ENCODE measurements at places on chromosomes 7 and 10.

- DNase-seq = no peak
Observed at GRCh38 chr7:131670406-131670805, 114.0 kb upstream of the PODXL start.

GRCh38 chr7:40015790-40016296 lies 65.8 kb downstream of the CDK13 start:
- DNase-seq = no peak

DNA sequence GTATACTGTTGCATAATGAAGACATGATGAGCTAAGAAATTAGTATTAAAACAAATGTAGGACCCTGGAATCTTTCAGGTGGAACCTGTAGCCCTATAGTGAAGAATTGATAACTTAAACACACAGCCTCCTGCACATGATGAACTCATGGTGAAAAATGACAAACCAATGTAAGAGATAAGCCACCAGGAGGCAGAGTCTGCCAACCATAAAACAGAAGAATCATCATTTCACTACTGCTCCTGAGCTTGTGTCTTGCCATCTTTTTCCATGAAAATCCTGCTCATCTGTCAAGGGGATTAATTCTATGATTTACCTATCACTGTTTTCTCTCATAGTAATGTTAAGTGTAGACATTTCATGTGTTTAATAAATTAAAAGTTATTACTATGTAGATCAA lies 363.9 kb downstream of the MALRD1 start:
- DNase-seq = no peak

DNA sequence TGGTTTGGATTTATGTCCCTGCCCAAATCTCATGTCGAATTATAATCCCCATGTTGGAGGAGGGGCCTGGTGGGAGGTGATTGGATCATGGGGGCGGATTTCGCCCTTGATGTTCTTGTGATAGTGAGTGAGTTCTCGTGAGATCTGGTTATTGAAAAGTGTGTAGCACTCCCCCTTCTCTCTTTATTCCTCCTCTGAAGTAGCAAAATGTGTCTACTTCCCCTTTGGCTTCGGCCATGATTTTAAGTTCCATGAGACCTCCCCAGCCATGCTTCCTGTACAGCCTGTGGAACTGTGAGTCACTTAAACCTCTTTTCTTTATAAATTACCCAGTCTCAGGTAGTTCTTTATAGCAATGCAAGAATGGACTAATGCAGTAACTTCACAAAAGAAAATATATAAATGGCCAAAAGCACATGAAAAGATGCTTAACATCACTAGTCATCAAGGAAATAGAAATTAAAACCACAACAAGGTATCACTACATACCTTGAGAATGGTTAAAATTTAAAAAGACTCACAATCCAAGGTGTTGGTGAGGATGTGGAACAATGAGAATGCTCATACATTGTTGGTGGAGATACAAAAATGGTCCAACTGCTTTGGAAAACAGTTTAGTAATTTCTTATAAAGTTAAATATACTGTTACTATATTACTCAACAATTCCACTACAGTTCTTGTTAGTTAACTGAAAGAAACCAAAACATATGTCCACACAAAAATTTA lies 218.7 kb downstream of the SNX10 start:
- no peak for DNase-seq

DNA sequence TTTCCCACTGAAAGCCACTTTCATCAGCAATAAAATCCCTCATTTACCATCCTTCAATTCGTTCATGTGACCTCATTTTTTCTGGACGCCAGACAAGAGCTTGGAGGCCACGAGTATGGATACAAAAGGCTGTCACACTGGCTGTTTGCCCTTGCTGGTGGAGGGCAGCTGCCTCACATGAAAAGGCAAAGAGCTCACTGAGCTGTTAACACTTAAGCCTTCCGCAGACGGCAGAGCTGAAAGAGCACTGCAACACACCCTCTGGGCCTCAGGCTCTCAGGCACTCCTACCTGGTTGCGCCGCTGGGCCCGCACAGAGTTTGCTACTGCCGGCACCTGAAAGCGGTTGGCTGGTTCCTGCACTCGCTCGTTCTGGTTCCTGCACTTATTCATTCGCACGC lies 193.5 kb downstream of the CFTR start:
- no peak for DNase-seq

DNA sequence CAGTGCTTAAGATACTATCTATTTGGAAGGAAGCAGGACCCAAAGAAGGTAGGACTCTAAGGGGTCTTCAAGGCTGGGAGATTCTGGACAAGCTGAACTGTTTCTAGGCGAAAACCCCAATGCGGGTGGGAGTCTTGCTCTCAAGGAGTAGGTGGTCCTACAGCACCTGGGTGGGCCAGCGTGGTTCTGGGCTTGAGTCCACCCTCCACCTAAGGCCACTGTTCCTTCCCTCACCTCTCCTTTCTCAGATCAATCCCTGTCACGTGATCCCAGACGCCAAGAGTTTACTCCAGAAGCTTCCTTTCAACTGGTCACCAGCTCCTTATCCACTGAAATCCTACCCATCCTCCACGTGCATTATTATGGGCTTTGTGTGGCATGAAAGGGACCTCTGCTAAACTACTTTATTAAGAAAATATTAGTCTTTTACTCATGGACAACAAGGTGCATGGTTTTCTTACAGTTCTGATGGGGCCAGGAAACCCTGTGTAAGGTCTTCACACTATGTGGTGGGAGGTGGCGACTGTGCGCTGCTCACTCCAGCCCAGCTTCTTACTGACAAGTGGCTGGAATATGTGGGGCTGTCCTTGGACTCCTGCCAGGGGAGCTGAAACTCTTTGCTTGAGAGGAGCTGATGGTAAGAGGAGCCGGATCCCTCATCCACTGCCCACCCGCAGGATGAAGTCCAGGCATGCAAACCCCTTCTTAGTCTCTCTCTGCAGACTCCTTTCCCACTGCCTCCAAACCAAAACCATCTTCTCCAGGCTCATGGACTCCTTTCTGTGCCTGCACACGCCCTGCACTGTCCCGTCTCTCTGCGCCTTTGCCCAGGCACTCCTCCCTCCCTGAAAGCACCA lies 1.6 kb downstream of the ZNF746 start:
- no peak for DNase-seq

- no peak for DNase-seq
Observed at GRCh38 chr7:544338-545221, 24.9 kb upstream of the PDGFA start.

- DNase-seq = no peak
Observed at GRCh38 chr7:92557249-92557648, 28.7 kb downstream of the RBM48 start.

DNA sequence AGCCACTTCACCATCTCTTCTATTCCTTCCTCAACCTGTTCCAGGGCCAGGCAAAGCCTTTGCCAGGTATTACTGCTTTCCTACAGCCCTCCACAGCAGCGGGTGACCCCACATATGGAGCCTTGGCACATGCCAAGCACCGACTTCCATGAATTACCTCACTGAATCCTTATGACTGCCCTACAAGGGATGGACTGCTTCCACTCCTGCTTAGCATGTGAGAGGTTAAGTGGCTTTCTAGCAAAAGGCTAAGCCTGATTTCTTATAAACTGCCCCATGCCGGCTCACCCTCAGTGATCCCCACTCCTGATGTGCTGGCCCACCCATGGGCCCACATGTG lies 44.0 kb upstream of the PDLIM1 start:
- DNase-seq = no peak

- DNase-seq = no peak
Observed at GRCh38 chr10:30755441-30755953, 125.9 kb upstream of the LYZL2 start.

GRCh38 chr7:94973844-94974243 lies 66.5 kb downstream of the PPP1R9A start:
- DNase-seq = no peak

DNA sequence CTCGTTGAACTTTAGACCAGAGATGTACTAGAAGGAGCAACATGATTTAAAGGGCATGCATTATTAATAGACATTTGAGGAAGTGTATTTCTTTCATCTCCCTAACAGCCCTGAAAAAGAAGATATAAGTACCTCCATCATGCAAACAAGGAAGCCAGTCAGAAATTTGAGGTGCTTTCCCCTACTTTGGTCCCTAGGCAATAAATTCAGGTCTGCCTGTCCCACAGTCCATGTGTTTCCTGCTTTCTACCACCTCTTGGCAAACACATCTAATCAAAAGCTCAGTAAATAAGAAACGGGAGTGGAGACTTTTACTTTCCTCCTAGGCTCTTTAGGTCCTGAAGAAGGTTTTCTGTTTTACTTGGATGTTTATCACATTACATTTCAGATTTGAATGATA lies 5.2 kb upstream of the SEMA3C start:
- no peak for DNase-seq

- no peak for DNase-seq
Observed at GRCh38 chr7:149770728-149771636, 2.4 kb downstream of the ZNF467 start.

DNA sequence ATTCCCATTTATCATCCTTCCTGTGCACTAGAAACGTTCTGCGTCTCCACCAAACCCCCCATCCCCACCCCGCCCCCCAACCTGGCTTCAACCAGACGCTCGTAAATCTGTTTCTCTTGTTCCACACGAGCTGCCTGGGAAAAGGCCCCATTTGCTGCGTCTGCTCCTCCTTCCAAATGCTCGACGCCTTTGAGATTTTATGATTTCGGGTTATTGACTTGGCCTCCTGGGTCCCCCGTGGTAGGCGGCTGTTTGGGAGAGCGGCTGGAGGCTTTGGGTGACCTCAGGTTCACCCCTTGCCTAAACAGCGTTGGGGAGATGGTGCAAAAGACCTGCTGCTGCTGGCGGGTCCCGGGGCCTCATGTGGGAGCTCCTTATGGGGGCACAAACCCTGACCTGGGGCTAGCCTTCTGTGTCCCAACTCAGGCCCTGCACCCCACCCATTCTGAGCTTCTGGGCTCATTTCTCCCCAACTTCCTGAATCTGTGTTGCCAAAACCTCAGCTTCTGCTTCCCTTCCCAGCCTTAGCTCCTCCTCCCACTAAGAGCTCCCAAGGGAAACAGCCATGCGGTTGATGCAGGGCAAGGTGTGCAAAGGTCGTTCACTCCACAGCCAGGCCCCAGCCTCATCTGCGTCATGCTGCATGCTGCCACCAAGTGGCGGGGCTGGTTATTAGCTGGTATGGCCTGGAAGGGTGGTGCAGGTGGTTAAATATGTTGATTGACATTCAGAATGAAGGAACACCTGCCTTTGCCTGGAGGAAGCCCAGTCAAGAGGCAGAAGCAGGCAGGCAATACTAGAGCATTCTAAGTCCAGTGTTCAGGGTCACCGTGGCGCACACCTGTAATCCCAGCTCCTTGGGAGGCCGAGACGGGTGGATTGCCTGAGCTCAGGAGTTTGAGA lies 49.1 kb upstream of the ELN start:
- no peak for DNase-seq

DNA sequence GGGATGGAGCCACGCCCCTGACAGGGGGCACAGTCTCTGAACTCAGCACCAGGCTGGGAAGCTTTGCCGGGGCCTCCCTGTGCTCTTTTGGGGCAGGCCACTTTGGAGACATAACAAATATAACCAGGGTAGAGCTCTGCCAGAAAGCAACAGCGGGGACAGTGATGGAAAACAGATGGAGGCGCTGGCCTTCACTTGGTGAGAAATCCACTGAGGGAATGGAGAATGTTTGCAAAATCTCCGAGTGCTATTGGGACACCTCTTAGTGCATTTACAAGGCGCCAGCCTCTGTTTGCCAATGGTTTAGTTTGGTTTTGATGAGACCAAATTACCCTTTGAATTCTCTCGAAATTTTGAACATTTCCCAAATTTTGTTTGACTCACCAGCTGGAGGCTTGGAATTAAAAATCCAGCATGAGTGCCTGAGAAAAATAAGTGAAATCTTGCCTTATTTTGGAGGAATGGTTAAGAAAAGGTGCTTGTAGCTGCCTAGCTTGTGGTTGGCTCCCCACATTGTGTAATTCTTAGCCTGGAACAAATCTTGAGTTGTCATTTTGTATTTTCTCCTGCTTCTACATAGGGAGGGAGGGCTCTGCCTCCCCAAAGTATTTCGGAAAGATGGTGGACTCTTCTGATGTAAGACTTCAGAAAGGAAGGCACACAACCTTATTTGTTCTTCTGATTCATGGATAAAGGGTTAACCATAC lies 980.5 kb downstream of the LRMDA start:
- DNase-seq = no peak

- DNase-seq = no peak
Observed at GRCh38 chr7:24722386-24723177, 34.7 kb downstream of the GSDME start.

GRCh38 chr10:87605628-87606251 lies 53.9 kb upstream of the PAPSS2 start:
- no peak for DNase-seq

DNA sequence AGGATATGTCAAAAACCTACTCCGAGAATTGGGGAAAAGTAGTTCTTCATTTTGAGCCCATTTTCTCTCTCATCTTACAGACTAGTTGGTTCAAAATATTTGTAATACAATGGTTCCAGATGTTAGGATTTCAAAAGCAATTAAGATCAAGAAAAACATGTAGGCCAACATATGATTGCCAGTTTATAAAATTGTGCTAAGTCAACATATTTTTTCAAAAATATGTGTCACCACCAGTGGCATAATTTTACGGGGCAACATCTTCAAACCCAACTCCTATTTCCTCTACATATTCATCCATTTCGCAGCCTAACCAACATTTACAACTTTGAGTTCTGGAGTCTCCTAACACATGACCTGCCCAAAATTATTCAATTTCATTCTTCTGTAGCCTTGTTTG lies 514.5 kb upstream of the TPK1 start:
- no peak for DNase-seq

All from stimulated activated CD8-positive, alpha-beta memory T cell treated with anti-CD3 and anti-CD28 coated beads, Interleukin-7, amount 100 ng/mL, for 24 hours (primary cell).